ENCODE measurements at places on chromosomes 6 and 20. TPM values are rescaled to one million over a fixed set of nuclear protein-coding genes. Genes with fewer than 3 reads are reported as not detected.

- no peak for DNase-seq
Observed at GRCh38 chr20:775679-776135, 7.4 kb upstream of the SLC52A3 start.

DNA sequence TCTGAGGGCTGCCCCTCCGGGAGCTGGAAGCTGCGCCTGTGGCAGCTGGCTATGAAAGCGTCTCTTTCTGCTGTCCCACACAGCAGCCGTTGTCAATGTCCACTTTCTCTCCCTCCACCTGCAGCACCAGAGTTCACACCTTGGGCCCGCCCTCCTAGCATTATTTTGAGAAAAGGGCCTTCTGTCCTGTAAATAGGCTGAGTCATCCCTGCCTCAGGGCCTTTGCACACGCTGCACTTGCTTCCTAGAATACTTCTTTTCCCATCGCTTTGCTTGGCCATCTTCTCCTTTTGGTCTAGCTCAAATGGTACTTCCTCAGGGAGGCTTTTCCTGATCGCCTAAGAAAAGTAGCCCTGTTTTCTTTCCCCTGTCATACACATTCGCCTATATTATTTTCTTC, 69.3 kb upstream of the ZNFX1 start:
- no peak for DNase-seq

DNA sequence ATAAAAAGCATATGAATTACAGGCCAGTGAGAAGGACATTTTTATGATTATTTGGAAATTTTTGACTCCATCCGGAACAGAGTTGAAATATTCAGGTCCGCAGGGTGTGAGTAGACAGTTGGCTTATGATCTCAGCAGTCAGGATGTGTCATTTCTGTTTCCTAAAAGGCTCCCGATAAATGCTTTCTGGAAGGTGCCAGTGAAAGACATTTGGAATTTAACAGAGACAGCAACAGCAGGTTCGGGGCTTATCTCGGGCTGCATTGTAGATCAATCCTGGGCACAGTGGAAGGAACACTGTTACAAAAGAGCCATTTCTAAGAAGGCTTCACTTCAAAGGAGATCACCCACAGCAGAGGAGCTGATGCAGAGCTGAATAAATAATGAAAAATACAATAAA, 934.4 kb downstream of the KIF16B start:
- no peak for DNase-seq

- no peak for DNase-seq
Observed at GRCh38 chr6:13471184-13471583, 16.2 kb downstream of the GFOD1 start.

GRCh38 chr6:35239581-35239980, 20.0 kb upstream of the ZNF76 start:
- no peak for DNase-seq

The HLA-DRB1 gene
- not detected for polyA plus RNA-seq

The OTOR gene
- not detected for polyA plus RNA-seq

All from BJ (cell line).